ENCODE measurements at places on chromosomes 1 and 21.

DNA sequence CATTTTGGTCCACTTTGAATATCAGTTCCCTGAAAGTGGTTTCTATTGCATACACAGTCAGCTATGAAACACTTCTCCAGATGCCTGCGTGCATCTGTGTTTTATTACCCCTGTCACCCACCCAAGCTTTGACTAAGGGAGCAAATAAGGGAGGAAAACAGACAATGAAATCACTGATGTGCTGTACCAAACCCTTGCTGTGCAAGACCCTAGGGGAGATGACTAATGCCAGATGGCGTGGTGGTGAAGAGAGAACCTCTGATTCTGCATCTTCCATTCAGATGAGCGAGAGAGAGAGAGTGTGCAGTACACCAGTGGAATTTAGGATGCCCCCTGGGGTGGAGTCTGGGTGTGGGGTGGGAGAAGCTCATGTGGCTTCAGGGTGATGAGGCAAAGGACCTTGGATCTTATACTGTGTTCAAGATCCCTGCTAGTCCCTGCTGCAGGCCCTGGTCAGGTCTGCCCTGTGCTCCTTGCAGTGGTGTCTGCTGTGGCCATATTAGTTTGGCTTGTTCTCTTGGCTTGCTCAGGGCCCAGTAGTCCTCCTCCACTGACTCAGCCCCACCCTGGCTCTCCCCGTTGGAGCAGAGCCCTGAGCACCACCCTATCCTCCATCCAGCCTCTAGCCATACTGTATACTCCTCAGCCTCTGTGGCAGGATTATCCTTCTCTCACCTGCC, 18.5 kb downstream of the CLCA1 start:
- DNase-seq = no peak

GRCh38 chr1:200739702-200740570, 1.2 kb downstream of the CAMSAP2 start:
- no peak for DNase-seq

DNA sequence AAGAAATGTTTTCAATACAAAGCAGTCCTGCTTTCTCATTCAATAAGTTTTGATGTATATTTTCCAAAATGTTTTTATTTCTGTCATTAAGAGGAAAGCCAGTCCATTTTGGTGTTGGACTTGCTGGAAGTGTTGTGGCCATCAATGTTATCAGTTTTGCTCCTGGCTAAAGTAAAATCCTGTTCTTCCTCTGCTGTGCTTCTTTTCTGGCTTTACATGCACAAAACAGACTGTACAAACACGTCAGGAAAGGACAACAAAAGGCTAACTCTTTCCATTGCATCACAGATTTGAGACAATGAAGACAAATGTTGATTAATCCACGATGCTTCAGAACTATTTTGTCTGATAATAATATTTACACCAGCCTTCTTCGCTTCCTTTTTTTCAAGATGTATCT, 735.4 kb downstream of the LTN1 start:
- DNase-seq = no peak

- no peak for DNase-seq
These were observed 33.6 kb downstream of the CAMK1G start for GRCh38 chr1:209617047-209617673.

DNA sequence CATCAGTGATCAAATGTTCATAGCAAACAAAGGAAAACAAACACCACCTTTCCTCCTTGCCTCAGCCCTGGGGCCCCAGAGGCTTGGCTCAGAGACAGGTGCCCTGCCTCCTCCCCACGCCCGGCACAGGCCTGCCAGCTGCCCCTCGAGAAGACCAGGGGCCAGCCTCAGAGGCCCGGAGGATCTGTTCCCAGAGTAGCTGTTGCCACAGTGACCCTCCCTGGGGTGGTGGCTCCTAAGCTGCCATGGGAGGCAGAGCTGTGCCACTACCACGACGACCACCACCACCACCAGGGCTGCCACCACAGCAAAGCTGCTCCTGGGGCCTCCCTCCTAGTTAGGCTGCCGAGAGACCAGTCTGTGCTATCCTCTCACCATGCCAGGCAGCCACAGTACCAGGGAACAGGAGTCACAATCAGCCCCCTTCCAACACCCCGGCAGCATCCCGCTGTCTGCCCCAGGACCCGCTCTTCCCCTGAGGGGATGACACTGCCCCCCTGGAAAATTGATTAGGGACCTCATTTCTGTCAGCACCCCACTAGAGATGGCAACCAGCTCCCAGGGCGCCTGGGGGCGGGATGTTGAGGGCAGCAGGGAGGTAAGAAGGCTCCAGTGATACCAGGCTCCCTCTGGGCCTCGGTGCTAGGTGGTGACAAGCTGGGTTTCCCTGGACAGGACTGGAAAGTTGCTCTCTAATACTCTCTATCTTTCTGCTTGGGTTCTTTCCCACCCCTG, 30.5 kb downstream of the KCNC4 start:
- no peak for DNase-seq

GRCh38 chr1:107449326-107449725, 308.5 kb downstream of the NTNG1 start:
- no peak for DNase-seq

DNA sequence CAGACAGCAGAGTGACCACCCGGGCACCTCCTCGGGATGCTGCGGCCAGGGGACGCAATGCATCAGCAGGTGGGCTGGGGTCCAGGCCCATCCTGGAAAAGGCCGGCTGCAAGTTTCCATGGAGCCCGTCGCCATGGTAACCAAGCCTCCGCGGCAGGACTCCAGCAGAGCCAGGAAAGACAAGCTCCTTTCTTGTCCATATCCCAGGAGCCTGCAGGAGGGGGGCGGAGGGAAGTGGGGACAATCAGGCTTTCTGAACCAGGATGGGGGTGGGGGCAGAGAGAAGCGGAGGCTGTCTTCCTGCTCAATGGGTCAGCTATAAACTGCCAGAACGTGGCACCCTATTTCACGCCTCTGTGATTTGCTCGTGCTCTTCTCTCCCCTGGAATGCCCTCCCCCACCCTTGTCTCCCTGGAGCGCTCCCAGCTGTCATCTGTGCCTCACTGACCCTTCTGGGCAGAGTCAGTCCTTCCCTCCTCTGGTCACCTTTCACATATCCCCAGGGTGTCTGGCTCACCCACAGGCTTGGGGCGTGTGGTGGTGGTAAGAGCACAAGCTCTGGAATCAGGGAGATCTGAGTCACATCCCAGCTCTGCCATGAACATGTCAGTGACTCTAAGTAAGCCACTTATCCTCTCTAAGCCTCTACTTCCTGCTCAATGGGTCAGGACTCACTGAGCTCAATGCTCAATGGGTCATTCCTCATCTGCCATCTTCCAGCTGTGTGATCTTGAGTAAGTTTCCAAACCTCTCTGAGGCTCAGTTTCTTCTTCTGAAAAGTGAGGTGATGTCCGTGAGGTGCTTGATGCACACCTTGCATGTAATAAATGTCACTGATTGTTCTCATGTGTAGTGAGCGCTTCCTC, 58.9 kb upstream of the LAPTM5 start:
- DNase-seq = no peak

DNA sequence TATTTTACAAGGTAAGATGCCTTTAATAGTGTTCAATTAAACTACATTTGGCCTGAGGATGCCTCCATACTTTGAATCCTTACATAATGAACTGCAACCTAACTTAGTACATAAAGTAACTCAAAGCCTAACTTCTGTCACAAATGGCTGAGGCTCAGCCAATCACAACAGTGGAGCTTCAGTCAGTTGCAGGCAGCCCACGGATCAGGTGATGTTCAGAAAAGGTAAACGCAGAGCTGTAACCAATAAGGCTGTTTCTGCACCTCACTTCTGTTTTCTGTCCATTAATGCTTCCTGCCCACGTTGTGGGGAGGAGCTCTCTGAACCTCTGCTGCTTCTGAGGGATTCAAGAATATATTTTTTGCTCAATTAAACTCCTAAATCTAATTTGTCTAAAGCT, 94.8 kb upstream of the KIAA0040 start:
- no peak for DNase-seq

GRCh38 chr1:151811181-151811580, 6.0 kb upstream of the LINGO4 start:
- no peak for DNase-seq

- no peak for DNase-seq
These were observed 109.4 kb downstream of the RGS2 start for GRCh38 chr1:192918259-192918658.

- DNase-seq = no peak
These were observed 93.3 kb downstream of the SPSB1 start for GRCh38 chr1:9385801-9386573.

GRCh38 chr1:110829955-110830553, 42.9 kb upstream of the CD53 start:
- peak; percentile 22 for DNase-seq

DNA sequence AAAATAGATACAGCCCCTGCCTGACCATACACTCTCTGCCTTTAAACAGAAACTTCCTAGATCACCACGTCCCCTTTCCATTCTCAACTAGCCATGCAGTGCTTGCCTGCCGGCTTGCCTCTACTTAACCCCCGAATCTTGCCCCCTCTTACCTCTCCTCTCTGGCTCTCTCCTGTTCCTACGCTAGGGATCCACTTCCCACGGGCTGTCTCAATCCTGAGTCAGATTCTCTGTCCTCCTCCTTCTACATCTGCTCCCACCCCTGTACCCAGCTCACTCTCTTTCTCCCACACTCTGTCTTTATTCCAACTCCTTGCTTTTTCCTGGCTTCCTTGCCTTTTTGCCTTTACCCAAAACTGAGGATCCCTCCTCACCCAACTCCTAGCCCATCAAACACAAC, 29.3 kb downstream of the ATF3 start:
- no peak for DNase-seq

- no peak for DNase-seq
These were observed 38.2 kb upstream of the PKP1 start for GRCh38 chr1:201245082-201245481.

DNA sequence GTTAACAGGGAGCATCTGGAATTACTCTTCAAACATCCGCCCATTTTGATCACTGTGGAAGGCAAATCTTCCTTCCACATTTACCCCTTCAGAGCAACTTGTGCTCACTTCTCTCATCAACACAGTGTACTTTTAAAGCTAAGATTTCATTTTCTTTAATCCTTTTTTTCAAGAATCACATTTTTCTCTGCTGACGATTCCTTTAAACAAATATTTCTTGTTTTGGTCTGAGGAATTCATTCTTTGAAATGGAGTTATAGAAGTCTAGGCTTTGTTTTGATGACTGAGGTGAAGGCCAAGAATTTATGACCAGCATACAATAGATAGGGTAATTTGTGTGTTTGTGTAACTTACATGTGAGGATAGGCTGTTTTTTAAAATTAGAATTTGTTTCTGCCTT, 25.6 kb downstream of the LRRC42 start:
- DNase-seq = no peak

GRCh38 chr1:109791495-109792043, 27.8 kb upstream of the EPS8L3 start:
- no peak for DNase-seq

- DNase-seq = no peak
These were observed 43.9 kb upstream of the TACSTD2 start for GRCh38 chr1:58620926-58621325.

GRCh38 chr1:157505481-157506272, 46.6 kb downstream of the FCRL5 start:
- no peak for DNase-seq

GRCh38 chr1:228825840-228826484, 90.7 kb downstream of the RHOU start:
- no peak for DNase-seq

DNA sequence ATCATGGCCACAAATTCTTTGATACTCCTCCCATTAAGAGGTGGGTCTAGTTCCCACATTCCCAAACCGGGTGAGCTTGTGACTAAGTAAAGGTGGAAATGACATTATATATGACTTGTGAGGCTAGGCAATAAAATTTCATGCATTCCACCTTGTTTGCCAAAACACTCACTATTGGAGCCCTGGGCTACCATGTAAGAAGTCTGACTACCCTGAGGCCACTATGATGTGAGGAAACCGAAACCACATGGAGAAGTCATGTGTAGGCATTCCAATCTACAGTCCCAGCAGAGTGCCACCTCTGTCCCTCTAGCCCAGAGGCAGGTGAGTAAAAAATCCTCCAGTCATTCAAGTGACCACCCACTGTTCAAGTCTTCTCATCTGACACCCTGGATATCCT, 17.9 kb upstream of the SMG7 start:
- no peak for DNase-seq

DNA sequence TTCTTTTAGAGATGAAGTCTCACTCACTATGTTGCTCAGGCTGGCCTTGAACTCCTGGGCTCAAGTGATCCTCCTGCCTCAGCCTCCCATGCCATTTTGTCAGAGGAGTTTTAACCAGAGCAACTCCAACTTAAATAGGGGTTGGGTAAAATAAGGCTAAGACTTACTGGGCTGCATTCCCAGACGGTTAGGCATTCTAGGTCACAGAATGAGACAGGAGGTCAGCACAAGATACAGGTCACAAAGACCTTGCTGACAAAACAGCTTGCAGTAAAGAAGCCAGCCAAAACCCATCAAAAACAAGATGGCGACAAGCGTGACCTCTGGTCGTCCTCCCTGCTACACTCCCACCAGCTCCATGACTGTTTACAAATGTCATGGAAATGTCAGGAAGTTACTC, 5.7 kb upstream of the DNAH14 start:
- DNase-seq = no peak

GRCh38 chr21:42508371-42508770, 5.3 kb upstream of the SLC37A1 start:
- no peak for DNase-seq

DNA sequence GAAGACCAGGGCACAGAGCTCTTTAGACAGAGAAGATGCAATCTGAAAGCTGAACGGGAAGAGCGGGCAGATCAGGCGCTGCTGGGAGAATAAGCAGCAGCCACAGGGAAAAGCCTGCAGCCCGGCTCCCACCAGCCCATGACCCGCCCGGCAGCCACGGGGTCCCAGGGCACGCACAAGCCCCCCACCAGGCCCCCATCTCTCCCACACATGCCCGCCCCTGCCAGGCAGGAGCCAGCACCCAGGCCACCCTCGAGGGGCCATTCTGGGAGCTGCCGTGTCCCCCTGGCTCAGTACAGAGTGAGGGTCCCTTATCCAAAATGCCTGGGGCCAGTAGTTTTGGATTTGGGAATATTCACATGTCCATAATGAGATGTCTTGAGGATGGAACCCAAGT, 16.3 kb downstream of the SLC19A1 start:
- DNase-seq = no peak

- no peak for DNase-seq
These were observed 45.4 kb upstream of the LRRN2 start for GRCh38 chr1:204730826-204731459.

- DNase-seq = no peak
These were observed 35.6 kb downstream of the LRRN2 start for GRCh38 chr1:204649721-204650521.

Data from CMK (cell line).